ENCODE measurements at places on chromosomes 12 and 14. TPM values are rescaled to one million over a fixed set of nuclear protein-coding genes. Genes with fewer than 3 reads are reported as not detected.
A peak's percentile ranks its signal among the peaks of the same experiment; 100 is the strongest.

DNA sequence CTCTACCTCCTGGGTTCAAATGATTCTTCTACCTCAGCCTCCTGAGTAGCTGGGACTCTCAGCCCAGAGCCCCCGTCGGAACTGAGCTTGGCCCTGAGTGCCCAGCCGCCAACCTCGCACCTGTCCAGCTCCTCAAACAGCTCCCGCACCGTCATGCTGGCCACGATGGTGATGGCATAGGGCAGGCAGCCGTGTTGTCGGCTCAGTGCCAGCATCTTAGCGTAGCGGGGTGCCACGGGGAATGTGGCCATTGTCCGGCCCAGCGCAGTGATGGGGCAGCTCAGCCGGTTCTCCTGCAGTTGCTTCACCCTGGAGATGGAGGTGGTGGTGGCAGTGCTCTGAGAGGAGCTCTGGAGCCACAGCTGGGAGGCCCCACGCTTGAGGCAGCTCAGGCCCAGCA is 32.4 kb downstream of the DHX37 start:
- no peak overlapping the region for H3K27ac ChIP-seq
- H3K27me3 ChIP-seq = no peaks in the 10 kb centered on the region
- DNase-seq = no peak
- no peaks in the 10 kb centered on the region for H3K4me1 ChIP-seq
- no peak overlapping the region for H3K4me3 ChIP-seq

DNA sequence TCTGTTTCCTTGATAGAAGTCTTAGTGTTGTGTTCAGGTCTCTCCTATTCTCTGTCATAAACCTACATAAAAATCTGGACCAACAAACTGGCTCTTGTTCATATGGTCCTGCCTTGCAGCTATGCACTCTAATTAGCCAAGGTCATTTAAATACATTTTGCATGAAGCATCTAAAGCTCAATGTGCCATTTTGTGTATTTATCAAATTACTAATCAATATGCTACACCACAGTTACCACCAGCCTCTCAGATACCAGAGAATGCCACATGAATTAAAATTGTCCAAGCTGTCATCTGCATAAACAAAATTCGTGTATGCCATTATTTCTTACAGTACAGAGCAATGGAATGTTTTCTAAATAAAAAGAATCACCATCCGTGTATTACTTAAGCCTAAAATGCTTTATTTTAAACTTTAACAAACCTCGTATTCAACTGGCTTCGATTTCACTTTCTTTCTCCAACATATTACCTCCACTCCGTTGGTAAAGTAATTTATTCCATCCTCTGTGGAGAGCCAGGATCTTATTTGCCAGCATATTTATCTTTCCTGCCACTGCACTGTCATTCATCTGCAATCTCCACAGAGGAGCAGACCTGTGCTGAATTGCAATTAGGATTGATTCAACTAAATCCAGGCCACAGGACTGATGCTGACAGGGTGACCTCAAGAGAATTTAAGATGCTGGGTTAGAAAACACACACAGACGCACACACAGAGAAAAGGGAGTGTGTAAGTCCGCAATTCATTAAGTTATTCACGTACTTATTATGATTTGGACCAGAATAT is 284.1 kb upstream of the FOXG1 start:
- H3K4me1 ChIP-seq = no peaks in the 10 kb centered on the region
- DNase-seq = no peak
- no peaks in the 10 kb centered on the region for H3K27me3 ChIP-seq

DNA sequence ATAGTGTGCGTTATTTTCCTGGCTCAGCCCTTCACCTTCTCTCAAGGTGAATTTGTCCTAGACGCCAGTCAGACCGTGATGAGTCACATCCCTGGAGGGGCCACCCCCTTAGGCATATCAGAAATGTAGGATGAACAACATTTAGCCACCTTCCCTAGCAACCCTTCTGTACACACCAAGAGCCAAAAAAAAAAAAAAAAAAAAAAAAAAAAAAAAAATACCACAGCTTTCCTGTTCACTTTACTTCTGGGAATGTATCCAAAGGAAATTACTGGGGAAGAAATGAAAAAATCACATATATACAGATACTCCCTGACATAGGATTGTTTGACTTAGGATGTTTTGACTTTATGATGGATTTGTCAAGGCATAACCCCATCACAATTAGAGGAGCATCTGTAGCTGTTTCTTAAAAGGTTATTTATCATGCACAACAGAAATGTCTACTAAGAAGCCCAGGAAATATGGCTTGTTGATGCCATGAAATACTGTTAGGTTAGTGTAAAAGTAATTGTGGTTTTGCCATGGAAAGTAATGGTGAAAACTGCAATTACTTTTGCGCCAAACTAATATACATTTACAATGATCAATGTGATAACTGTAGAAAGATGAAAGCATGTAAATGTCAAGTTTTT is 68.2 kb upstream of the BDKRB2 start:
- H3K27me3 ChIP-seq = no peaks in the 10 kb centered on the region
- no peak overlapping the region for H3K27ac ChIP-seq
- no peak for DNase-seq
- no peaks in the 10 kb centered on the region for H3K36me3 ChIP-seq
- H3K4me1 ChIP-seq = no peaks in the 10 kb centered on the region

DNA sequence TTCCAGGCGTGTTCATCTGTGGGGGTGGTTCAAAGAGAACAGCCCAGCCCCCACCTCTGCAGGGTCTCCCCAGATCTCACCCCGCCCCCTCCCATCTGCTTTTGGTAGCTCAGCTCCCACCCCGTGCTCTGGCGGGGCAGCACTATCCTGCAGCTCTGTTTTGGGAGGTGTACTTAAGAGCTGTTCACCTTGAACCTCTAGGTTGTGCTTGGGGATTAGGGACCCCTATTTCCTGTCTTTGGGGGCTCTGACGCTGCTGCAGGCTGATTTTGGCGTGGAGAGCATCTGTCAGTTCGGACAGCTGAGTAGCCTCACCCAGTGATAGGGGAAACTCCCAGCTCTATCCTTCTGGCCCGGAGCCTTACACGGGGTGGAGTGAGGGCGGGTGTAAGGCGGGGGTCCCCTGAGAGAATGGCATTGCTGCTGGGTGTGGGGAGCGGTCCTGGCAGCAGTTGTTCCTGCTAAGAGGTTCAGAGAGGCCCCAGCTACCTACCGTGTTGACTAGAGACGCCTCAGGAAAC is 765 bp downstream of the TMEM120B start:
- H3K4me3 ChIP-seq = peak overlapping the region; percentile 63
- H3K27me3 ChIP-seq = no peaks in the 10 kb centered on the region
- no peaks in the 10 kb centered on the region for H3K36me3 ChIP-seq
- peak; percentile 32 for DNase-seq
- H3K4me1 ChIP-seq = no peaks in the 10 kb centered on the region

GRCh38 chr12:47837190-47838171 is 17.8 kb upstream of the HDAC7 start:
- DNase-seq = peak; percentile 79
- no peak overlapping the region for H3K4me3 ChIP-seq
- no peak overlapping the region for H3K27ac ChIP-seq
- H3K4me1 ChIP-seq = no peaks in the 10 kb centered on the region

- no peak overlapping the region for H3K4me3 ChIP-seq
- no peak for DNase-seq
- H3K27ac ChIP-seq = peak overlapping the region; percentile 70
- peaks cover 17% of the 10 kb centered on the region for H3K4me1 ChIP-seq
- H3K27me3 ChIP-seq = no peaks in the 10 kb centered on the region
Measured at GRCh38 chr12:27548301-27549199, 24.5 kb downstream of the PPFIBP1 start.

DNA sequence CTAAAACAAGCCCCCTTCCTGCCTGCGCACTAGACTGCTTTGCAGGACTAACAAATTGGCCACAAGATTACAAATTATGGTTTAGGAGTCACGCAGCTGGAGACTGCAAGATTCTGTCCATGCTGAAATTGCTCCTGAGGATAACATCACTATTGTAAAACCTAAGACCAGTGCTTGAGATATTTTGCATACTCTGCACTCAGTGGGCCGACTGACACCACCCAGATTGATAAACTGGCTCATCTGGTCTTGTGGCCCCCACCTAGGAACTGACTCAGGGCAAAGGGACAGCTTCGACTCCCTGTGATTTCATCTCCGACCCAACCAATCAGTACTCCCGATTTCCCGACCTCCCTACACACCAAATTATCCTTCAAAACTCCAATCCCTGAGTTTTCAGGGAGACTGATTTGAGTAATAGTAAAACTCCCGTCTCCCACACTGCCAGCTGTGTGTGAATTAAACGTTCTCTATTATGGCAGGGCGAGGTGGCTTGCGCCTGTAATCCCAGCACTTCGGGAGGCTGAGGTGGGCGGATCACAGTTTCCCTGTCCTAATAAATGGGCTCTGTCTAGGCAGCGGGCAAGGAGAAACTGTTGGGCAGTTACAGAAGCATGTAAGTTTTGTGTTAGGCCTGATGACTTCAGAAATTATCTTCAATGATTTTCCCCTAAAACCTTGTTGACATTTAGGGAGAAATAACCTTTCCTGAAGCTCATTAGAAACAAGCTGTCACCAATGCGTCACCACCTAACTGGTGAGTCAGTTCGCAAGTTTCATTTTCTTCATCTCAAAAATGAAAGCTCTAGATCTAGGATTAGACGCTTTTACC is 5.3 kb upstream of the UBC start:
- no peaks in the 10 kb centered on the region for H3K27me3 ChIP-seq
- peaks cover 15% of the 10 kb centered on the region for H3K4me1 ChIP-seq
- no peak for DNase-seq

DNA sequence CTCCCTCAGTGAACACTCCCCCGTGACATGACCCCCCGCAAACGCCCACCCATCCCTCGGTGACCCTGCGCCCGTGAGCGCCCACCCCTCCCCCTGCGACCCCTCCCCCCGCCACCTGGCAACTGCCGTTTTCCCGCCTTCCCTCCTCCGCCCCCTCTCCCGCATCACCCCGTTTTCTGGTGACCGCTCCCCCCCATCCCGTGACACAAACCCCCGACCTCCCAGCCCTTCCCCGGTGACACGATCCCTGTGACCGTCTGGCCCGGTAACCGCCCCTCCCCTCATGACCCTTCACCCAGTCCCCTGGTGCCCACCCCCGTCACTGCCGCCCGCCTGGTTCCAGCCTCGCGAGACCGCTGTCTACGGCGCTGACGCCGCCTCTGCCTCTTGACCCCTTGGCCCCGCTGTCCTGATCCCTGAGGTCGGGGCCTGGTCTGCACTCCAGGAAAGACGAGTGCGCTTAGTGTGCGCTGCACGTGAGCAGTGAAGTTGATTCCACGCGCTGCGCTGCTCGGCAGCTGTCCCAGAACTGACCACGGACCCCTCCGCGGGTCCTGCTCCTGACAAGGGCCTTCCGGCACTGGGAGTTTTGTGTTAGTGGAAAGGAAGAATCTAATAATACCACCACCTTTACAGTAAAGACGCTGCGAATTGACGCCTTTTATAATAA is 59.4 kb downstream of the DDX51 start:
- H3K4me3 ChIP-seq = peak overlapping the region; percentile 84
- no peaks in the 10 kb centered on the region for H3K36me3 ChIP-seq
- H3K27me3 ChIP-seq = no peaks in the 10 kb centered on the region
- H3K4me1 ChIP-seq = peaks cover 5% of the 10 kb centered on the region

Gene MOAP1
- 17.6 TPM for total RNA-seq

GRCh38 chr14:60396718-60397343 is 89.0 kb downstream of the C14orf39 start:
- no peaks in the 10 kb centered on the region for H3K27me3 ChIP-seq
- no peaks in the 10 kb centered on the region for H3K36me3 ChIP-seq
- DNase-seq = no peak
- H3K27ac ChIP-seq = no peak overlapping the region
- no peaks in the 10 kb centered on the region for H3K4me1 ChIP-seq

Gene PMCH
- total RNA-seq = not detected

DNA sequence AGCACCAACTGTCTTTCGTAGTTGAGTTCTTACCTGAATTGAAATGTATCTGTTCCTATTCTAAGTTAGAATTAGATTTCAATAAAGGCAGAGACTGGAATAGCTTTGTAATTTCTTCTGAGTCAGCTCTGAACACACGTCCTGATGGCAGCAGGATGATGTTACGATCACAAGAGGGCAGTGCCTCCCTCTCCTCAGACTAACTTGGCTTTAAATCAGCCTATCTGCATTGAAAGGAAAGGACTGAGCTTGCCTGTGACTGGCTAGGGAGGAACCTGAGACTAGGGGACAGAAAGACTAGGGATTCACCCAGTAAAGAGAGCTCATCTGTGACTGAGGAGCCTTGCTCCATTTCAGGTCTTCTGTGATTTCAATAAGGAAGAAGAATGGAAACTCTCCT is 323.7 kb upstream of the OR4E1 start:
- no peak overlapping the region for H3K4me3 ChIP-seq
- no peaks in the 10 kb centered on the region for H3K4me1 ChIP-seq
- no peak for DNase-seq
- H3K36me3 ChIP-seq = no peaks in the 10 kb centered on the region
- H3K27me3 ChIP-seq = no peaks in the 10 kb centered on the region

- DNase-seq = peak; percentile 72
- no peak overlapping the region for H3K4me3 ChIP-seq
Measured at GRCh38 chr14:103281496-103282231, 52.4 kb upstream of the EIF5 start.

GRCh38 chr12:64968989-64969819 is 144.8 kb downstream of the TBC1D30 start:
- H3K27me3 ChIP-seq = no peaks in the 10 kb centered on the region
- H3K27ac ChIP-seq = no peak overlapping the region
- H3K36me3 ChIP-seq = no peaks in the 10 kb centered on the region
- H3K4me1 ChIP-seq = no peaks in the 10 kb centered on the region
- no peak overlapping the region for H3K4me3 ChIP-seq

Gene TUNAR
- total RNA-seq = not detected

Gene TDRD9
- 0.85 TPM for total RNA-seq

DNA sequence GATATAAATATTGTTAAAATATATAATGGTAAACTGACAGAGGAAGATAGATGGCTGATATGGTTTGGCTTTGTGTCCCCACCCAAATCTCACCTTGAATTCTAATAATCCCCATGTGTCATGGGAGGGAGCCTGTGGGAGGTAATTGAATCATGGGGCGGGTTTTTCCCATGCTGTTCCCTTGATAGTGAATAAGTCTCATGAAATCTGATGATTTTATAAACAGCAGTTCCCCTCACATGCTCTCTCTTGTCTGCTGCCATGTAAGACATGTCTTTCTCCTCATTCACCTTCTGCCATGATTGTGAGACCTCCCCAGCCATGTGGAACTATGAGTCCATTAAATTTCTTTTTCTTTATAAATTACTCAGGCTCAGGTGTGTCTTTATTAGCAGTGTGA is 46.3 kb downstream of the PTCSC3 start:
- no peak for DNase-seq
- H3K27ac ChIP-seq = no peak overlapping the region
- no peaks in the 10 kb centered on the region for H3K4me1 ChIP-seq
- no peaks in the 10 kb centered on the region for H3K27me3 ChIP-seq
- no peaks in the 10 kb centered on the region for H3K36me3 ChIP-seq
- no peak overlapping the region for H3K4me3 ChIP-seq

Gene MEG3
- total RNA-seq = 43.3 TPM

- H3K27me3 ChIP-seq = no peaks in the 10 kb centered on the region
- DNase-seq = no peak
- H3K4me1 ChIP-seq = peaks cover 14% of the 10 kb centered on the region
- no peak overlapping the region for H3K4me3 ChIP-seq
- H3K36me3 ChIP-seq = no peaks in the 10 kb centered on the region
- H3K27ac ChIP-seq = peak overlapping the region; percentile 49
Measured at GRCh38 chr12:124493809-124494750, 73.3 kb downstream of the NCOR2 start.

- H3K4me3 ChIP-seq = no peak overlapping the region
- H3K4me1 ChIP-seq = no peaks in the 10 kb centered on the region
- no peaks in the 10 kb centered on the region for H3K36me3 ChIP-seq
- H3K27ac ChIP-seq = peak overlapping the region; percentile 46
Measured at GRCh38 chr12:78096909-78097597, 266.4 kb downstream of the NAV3 start.

- peak; percentile 41 for DNase-seq
- no peaks in the 10 kb centered on the region for H3K4me1 ChIP-seq
- H3K27ac ChIP-seq = no peak overlapping the region
- no peaks in the 10 kb centered on the region for H3K36me3 ChIP-seq
- H3K27me3 ChIP-seq = no peaks in the 10 kb centered on the region
Measured at GRCh38 chr12:119208626-119209061, 29.9 kb downstream of the HSPB8 start.

Gene GPN3
- 3.3 TPM for total RNA-seq

Data from uterus (tissue), 4 donors.